ENCODE measurements at places on chromosomes 2 and 18.

DNA sequence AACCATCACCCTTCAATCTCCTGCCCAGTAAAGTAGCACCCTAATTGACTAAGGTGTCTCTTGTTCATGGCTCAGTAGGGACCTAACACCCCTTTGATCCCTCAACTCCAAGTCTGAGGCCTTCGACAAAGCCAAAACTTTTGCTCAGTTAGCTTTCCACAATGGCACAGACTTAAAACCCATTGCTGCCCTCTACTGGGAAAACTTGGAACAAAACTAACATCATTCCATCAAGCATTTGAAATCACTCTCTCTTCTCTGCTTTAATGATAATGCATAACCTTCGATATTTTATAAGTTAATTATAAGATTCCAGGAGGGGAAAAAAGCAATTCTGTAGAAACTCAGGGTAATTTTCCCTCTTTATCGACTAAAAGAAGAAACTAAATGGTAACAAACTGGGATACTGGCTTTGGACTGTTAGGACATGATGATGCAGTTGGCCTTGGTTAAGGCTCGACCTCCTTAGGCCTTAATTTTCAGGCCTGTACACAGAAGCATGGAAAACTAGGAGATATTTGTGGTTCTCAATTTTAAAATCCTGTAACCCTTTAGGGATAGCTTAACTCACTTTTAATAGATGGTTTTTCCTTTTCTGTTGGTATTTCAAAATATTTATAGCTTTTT, 127.8 kb downstream of the STK39 start:
- peak; percentile 12 for DNase-seq

DNA sequence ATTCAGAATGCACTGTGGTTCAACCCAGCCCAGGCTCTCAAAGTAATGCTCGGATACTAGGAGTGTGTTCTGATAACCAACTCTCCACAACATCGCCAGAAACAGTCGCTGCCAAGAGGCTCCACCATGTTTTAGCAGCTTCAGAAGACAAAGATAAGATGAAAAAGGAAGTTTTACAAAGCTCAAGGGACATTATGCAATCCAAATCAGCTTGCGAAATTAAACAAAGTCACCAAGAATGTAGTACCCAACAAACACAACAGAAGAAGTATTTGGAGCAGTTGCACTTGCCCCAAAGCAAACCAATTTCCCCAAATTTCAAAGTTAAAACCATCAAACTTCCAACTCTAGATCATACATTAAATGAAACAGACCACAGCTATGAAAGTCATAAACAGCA, 360.9 kb downstream of the XIRP2 start:
- DNase-seq, result no peak

GRCh38 chr18:41150316-41150715, 804.7 kb upstream of the PIK3C3 start:
- DNase-seq, result no peak

DNA sequence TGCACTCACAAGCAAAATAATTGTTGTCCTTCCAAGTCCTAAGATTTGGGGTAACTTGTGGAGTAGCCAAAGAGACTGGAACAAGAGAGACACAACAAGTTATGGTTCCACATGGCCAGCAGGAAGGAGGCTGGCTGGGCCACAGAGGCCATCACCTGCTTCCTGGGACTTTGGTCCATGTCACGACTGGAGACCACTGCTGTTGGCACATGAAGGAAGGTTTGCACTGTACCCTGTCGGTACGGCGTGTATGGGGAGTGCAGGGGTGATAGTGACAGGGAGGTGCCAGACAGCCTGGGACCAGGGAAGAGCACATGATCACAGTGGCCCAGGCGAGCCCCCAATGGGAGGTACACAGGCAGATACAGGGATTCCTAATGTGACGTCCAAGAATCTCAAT, 15.5 kb downstream of the SLC66A2 start:
- no peak for DNase-seq

GRCh38 chr2:179410552-179411356, 146.1 kb upstream of the SESTD1 start:
- peak; percentile 10 for DNase-seq

DNA sequence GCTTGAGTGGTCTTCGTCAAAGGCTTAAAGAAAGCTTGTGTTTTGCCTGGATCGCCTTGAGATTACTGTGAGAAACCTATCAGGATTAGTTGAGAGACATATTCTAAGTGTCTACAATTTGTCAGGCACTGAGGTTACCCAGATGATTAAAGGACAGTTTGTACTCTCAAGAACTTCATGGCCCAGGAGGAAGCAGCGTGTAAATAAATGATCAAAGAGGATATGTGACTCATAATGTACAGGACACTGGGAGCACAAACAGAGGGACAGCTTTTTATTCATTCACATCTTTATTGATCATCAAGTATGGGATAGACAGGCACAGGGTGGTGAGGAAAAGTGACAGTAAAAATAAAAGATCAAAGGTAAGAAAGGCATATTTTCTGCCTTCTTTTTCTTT, 152.6 kb upstream of the FSHR start:
- no peak for DNase-seq

DNA sequence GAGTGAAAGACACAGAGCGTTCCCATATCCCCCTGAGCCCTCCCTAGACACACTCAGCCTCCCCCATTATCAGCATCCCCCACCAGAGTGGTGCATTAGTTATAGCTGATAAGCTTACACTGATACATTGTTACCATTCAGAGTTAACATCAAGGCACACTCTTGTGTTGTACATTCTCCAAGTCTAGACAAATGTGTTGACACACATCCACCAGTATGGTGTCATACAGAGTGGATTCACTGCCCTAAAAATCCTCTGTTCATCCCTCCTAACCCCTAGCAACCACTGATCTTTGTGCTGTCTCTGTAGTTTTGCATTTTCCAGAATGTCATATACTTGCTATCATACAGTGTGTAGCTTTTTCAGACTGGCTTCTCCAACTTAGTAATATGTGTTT, 78.0 kb upstream of the RPL31 start:
- DNase-seq, result no peak

DNA sequence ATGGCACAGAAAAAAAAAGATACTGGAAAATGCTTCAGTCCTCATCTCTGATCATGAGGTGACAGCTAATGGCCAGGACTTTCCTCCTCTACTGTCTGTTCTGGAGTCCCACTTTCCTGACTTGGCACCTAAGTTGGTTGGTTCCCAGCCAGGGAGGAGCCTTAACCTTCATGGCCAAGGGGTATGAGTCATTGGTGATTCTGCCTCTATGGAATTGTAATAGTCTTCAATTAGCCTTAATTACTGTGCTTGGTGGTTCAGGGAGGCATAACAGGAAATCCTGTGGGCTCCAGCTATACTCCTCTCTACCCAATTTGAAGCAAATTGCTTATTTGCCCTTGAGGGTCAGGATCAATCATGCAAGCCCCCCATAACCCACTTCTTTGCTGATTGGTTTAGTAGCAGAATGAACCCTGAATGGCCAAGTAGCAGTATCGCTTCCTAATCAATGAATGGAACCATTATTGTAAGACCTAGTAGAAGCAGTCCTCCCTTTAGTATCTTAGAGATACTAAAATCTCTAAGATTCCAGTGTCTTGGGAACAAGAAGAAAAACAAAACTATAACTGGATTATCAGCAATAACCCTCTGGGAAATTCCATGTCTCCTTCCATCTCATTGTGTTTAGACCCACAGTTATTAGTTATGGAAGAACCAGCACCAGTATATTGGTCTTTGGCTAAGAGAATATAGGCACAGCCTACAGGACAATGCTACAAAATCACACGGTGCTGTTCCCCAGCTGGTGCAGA, 109.0 kb downstream of the COL6A3 start:
- DNase-seq, result no peak

- DNase-seq, result no peak
Observed at GRCh38 chr2:96243843-96244242, 22.0 kb downstream of the TMEM127 start.

DNA sequence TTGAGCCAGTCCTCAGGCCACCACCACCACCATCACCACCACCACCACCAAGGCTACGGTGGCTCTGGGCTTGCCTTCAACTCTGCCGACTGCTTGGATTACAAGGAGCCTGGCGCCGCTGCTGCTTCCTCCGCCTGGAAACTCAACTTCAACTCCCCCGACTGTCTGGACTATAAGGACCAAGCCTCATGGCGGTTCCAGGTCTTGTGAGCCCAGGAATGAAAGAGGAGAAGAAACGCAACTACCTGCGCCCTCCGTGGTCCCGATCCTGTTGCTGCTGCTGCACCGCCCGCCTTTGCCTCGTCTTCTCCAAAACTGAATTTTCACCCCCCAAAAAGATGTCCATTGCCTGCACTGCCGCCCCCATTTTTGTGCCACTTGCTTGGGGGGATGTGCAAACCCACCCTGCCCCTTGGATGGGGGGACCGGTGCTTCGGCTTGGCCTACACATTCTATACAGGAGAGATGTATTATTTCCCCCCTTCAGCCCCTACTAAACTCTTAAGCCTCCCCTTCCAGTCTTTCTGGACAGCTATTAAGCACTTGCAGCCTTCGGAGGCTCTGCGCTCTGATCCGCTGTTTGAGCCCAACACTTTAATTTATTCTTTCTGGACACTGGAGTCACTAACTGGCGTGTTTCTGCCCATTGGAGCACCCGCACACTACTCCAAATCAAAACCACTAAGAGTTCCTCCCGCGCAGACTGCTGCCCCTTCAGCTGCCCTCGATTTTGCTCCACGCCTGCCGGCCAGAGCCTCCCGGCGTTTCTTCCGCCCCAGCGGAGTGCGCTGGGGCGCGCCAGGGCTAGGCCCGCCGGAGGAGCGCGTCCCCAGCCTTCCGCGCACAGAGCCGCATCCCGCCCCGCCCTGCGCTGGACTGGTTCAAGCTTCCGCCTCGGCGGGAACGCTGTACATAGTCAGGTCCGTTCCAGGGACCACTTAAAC, 5.7 kb downstream of the OTX1 start:
- no peak for DNase-seq

- no peak for DNase-seq
Observed at GRCh38 chr2:164306872-164307271, 314.4 kb downstream of the GRB14 start.

- DNase-seq, result no peak
Observed at GRCh38 chr2:62505109-62505749, 766 bp downstream of the TMEM17 start.

- DNase-seq, result peak; percentile 32
Observed at GRCh38 chr2:217510771-217511291, 492.0 kb downstream of the TNS1 start.

- DNase-seq, result no peak
Observed at GRCh38 chr2:18647731-18648130, 58.4 kb upstream of the NT5C1B start.

- no peak for DNase-seq
Observed at GRCh38 chr2:137872577-137872976, 91.7 kb upstream of the HNMT start.

GRCh38 chr2:208686665-208687064, 280.1 kb downstream of the PTH2R start:
- no peak for DNase-seq

DNA sequence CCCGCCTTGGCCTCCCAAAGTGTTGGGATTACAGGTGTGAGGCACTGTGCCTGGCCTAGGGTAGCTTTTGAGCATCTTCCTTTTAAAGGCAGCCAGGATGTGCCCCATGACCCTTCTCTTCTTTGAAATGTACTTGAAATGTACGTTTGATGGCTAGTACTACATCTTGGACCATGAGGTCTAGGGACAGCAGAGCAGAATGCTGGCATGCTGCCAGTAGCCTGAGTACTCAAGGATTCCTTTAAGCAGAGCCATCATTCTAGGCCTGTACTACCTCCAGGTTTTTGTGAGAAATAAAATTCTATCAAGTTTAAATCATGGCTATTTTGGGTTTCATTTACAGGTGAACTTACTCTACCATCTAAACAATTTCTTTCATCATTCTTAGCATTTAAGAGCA, 2.9 kb upstream of the EML6 start:
- DNase-seq, result no peak

DNA sequence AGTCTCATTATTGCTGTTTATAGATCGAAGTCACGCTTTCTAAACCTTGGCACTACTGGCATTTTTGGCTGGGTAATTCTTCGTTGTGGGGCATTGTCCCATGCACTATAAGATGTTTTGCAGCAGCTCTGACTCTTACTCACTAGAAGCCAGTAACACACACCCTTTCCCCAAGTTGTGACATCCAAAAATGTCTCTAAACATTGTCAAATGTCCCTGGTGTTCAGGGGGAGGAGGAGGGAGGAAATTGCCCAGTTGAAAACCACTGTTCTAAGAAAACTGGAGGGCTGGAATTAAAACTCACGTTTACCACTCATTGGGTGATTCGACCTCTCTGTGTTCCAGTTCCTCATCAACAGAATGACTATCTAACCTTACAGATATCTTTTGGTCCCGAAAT, 115.7 kb upstream of the KLF7 start:
- no peak for DNase-seq

DNA sequence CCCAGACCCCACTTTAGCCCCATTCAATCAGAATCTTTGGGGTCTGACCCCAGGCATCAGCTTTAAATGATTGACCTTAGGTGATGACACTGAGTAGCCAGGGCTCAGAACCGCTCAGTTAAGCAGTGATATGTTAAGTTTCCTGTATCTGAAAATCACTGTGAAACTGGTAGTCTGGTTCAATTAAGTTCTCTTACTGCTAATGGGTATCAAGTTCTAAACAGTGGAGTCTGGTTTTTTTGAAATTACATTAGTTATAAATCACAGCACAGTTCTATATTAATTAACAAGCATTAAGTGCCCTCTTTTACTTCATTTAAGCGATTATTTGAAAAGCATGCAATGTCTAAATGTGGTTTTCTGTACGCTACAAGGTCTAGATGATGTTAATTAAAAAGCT, 117.9 kb downstream of the HAUS1 start:
- no peak for DNase-seq

- no peak for DNase-seq
Observed at GRCh38 chr2:64318476-64318748, 135.6 kb upstream of the LGALSL start.

DNA sequence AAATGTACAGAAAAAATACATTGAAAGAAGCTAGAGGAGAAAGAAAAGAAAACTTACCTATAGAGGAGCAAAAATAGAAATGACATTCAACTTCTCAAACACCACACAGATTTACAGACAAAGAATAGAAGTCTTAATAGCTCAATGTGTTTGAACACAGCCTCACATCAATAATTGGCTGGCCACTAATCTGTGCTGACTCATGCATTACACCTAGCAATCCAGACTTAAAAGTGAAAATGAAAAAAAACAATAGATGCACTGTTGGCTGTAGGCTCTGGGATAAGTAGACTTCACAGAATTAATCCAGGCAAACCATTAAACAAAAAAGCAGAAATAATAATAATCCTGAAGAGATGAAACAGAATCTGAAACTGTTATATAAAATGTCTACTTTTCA, 961.3 kb upstream of the CELF4 start:
- no peak for DNase-seq

GRCh38 chr18:50649821-50650220, 89.9 kb downstream of the MAPK4 start:
- DNase-seq, result no peak

DNA sequence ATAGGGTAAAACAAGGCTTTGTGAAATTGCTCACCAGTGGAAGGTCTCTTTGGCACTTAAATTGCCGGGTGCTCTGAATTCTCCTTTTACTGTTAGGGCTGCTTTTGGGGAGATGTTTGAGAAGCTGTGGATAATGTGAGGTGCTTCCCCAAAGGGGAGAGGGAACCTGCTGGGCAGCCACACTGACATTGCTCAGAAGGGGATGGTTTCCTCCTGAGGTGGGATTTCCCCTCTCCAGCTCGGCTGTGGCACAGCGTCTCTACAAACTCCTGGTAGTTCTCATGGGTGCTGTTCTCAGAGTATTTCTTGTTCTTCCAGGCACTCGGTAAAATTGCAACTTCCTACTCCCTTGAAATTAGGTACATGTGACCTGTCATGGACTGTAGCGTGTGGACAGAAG, 124.2 kb downstream of the LPIN1 start:
- DNase-seq, result no peak

Data from CD4-positive, alpha-beta T cell treated with Interleukin-6 for 4 hours (primary cell).